ENCODE measurements at places on chromosomes 6 and 20.

GRCh38 chr6:122454673-122455072 lies 16.9 kb downstream of the SERINC1 start:
- DNase-seq = no peak

- DNase-seq = peak; percentile 10
Observed at GRCh38 chr20:11432407-11432806, 485.3 kb upstream of the BTBD3 start.

DNA sequence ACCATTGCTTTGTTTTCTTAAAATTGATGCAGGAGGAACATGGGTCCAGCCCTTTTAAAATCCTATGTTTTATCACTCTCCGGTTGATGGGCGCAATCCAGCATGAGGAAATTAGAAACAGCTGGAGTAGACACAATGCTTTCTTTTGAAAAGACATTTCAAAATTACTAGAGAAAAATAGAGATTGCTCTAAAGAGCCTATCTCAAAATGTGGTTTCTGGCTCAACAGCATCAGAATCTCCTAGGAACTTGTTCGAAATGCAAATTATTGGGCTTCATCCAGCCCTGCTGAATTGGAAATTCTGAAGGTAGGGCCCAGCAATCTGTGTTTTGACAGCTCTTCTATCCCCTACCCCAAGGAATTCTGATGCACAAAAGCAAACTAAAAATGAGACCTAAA lies 190.8 kb upstream of the BMP2 start:
- DNase-seq = peak; percentile 75

GRCh38 chr6:97687916-97688315 lies 404.9 kb upstream of the MMS22L start:
- no peak for DNase-seq

DNA sequence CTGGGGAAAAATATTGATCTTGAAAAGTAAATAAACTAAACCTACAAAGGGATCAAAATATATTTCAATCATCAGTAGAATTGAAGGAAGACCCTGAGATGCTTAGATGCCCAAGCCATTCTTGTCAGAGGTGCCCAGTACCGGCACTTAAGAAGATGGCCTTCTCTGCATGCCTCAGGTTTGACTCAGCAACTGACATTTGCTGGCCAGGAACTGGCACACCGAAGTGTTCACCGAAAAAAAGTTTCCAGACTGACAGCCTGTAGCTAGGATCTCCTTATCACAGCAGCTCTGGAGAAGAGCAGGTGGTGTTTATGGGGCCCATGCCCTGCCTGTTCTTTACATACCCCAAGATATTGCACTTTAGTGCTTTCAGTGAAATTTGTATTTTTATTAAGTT lies 203.2 kb downstream of the MOXD1 start:
- DNase-seq = no peak

DNA sequence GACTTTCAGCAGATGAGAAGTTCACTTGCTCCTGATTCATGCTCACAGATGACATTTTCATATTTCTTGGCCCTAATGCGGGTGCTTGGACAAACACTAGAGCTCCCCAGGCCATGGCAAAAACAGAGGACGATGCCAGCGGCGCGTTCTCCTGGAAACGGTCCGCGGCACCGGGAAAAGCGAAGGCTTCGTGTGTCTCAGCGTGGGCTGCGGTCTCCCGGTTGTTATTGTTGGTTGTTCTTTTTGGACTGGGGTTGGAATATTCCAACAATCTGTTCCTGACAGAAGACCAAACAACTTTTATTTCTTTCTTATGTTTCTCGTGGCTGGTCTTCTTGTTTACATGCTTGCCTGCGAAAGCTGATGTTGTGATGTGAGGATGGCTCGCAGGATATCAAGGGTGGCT lies 46.8 kb upstream of the NEDD9 start:
- DNase-seq = peak; percentile 57
